Activated CD8-positive, alpha-beta memory T cell treated with anti-CD3 and anti-CD28 coated beads for 48 hours (primary cell): ENCODE measurements at places on chromosomes 3 and 15.

DNA sequence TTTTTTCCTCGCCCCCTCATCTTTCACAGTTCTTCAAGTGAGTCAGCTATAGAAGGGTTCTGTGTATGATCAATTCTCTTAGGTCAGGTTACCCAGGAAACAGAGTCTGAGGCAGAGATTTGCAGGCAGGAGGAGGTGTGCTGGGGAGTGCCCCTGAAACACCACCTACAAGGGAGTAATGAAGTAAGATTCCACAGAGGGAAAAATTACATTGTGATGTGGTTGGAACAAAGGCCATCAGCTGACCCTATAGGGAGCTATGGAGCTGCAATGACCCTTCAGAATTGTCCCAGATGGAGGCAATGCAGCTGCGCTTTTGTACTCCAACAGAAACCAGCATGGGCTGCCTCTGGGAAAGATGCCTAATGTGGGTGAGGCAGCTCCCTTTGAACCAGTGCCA, 142.2 kb upstream of the CNTN3 start:
- no peak for DNase-seq

GRCh38 chr3:86047161-86047560, 943.8 kb downstream of the VGLL3 start:
- DNase-seq: no peak

DNA sequence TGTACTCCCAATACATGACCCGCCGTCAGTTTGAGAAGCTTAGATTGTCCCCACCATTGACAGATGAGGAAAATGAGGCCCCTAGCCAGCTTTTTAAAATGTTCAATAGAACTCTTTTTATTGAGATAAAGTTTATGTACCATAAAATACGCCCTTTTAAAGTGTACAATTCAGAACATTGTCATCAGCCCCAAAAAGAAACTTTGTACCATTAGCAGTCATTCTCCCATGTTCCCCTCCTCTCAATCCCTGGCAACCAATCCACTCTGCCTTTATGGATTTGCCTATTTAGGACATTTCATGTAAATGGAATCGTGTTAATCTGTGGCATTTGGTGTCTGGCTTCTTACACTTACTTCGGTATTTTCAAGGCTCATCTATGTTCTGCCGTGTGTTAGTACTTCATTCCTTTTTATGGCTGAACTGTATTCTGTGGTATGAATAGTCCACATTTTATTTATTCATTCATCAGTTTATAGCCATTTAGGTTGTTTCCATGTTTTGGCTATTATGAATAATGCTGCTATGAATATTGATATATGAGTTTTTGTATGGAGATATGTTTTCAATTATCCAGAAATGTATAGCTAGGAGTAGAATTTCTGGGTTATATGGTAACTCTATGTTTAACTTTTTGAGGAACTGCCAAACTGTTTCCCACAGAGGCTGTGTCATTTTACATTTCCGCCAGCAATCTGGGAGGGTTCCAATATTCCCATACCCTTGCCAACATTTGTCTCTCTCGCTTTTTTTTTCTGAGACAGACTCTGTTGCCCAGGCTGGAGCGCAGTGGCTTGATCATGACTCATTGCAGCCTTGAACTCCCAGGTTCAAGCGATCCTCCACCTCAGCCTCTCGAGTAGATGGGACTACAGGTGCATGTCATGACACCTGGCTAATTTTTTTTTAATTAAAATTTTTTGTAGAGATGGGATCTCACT, 15.3 kb upstream of the PTPN23 start:
- no peak for DNase-seq

DNA sequence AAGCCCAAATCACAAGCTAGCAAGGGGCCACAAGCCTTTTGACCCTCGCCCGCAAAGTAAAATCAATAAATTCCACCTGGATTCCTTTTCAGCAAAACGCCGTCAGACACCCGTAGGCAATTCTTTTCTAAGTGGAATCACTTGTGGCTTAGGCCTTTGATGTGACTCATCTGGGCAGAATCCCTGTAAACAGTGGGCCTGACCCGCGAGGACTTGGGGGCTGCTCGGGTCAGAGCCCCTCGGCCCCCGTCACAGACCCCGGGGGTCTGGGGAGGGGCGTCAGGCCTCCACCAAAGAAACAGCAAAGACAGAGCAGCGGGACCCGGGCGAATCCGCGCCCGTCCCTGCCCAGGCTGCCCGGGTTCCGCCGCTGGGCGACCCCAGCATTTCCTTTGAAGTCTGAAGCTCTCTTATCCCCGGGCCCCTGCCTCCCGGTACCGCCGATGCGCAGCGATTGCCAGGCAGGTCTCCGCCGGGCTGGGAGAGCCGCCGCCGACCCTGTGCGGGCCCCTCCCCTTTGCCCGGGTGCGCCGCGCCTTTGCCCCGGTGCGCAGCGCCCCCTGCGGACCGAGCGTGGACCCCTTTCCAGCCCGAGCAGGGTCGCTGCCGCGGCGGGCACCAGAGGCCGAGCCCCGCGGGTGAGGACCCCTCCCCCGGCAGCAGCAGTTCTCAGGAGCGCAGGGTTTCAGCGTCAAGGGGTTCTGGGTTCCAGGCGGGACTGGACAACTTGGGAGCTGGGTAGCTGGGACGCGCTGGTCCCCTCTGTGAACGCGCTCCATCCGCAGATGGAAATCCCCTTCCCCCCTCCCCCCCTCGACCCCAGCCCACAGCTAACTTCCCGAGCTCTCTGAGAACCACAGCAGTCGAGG, 178.3 kb downstream of the UACA start:
- peak; percentile 21 for DNase-seq

GRCh38 chr15:26178640-26179220, 315.6 kb upstream of the ATP10A start:
- no peak for DNase-seq

DNA sequence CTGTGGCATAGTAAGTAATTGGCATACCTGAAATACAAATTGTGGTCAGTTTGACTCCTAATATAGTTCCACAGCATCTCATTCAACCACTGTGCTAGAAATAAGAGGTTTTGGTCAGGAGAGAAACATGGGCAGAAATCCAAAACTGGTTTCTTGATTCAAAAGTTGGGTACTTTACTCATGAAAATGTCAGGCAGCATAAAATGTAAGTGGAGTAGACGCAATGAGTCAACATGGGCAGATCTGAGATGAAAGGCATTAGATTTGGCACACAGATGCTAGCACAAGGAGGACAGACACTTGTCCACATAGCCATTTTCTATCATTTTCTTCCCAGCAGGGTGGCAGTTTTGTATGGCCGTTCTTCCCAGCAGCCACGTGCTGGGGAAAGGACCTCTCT, 255.8 kb upstream of the CDIN1 start:
- no peak for DNase-seq

DNA sequence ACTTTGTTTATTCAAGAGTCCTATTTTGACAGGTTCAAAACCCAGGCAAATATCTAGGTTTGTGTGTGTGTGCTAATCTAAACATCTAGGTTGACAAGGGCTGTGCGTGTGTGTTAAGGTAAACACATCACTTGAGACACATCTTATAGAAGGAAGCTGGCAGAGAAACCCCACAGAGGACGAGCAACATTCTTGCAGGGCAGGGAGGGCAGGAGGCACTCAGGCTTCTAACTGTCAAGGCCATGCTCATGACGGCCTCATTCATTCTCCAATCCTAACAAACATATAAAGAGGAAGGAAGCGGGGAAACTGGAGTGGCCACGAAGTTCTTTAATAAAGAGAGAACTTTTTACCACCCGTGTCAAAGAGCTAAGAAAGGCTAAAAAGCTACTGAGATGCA, 43.4 kb downstream of the SLCO2A1 start:
- no peak for DNase-seq

- no peak for DNase-seq
Measured at GRCh38 chr15:63371297-63371918, 10.2 kb downstream of the CA12 start.

DNA sequence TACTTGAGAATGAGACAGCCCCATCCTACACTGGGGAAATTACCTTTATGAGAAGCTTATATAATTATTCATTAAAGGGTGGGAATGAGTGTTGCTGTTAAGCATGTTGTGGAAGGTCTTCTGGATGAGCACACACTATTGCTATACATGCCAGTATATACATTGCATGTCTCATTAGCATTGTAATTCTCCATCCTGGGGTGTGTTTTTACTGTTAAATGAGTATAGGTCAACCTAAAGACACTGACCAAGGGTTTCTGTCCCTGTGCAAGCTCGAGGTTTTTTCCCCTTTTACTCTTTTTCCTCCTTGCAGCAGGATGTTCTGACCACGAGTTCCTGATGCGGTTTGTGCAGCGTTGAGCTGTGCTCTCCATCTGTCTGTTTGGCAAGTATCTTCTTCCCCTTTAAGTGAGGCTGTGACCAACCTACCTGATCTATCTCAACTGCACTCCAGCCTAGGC, 7.2 kb upstream of the IVD start:
- no peak for DNase-seq

- DNase-seq: no peak
Measured at GRCh38 chr15:31324806-31325594, 1.6 kb upstream of the KLF13 start.

GRCh38 chr3:63479661-63480035, 172.8 kb upstream of the SNTN start:
- DNase-seq: no peak

GRCh38 chr3:69865925-69866679, 126.8 kb downstream of the MITF start:
- no peak for DNase-seq

DNA sequence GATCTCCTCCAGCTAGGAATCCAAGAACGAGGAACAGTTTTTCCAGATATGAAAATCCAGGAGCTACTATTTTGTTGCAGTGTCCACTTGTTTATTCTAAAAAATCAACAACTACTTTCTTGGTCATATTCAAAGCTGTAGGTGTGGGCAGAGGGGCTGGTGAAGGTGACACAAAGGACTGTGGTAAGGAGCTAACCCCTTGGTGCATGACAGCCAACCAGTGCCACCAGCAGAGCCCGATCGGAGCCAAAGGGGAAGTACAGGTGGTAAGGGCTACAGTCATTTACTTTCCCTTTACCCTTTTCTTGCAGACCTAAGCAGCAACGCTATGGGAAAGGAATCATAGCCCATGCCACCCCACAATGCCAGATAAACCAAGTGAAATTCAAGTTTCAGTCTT, 30.7 kb downstream of the PLA1A start:
- no peak for DNase-seq

GRCh38 chr3:31999907-32000439, 18.4 kb downstream of the ZNF860 start:
- no peak for DNase-seq

DNA sequence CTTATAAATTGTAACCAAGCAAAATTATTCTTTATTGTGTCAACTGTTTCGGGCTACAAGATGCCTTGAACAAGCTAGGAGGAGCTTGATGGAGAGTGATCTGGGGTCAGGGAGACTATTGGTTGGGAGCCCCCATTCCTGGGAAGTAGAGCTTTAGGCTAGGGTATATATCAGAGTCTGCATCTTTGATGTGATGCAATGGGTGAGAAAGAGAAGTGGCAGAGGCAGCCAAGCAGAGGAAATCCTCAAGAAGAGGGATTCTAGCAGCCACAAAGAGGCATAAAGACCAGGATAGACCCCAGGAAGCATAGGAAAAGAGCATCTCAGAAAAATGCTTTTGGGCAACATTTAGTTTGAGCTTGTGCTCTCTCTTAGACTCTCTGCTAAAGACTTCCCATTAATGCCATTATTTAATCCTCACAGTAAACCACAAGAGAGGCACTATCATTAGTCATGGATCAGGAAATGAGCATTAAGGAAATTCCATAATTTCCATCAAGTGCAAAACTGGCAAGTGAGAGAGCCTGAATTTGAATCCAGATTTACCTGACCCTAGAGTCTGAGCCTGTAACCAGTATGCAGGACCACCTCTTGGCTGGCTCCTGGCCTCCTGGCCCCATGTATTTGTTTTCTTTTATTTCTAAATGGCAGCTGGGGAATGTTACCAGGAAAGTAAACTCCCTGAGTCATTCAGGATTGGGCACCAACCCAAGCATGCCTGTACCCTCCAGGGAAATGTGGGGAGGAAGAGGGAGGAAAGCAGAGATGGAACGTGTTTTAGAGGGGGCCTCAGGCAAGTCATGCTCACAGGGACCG, 118.7 kb downstream of the RPL22L1 start:
- DNase-seq: no peak

GRCh38 chr15:31214864-31215489, 111.7 kb upstream of the KLF13 start:
- DNase-seq: no peak

DNA sequence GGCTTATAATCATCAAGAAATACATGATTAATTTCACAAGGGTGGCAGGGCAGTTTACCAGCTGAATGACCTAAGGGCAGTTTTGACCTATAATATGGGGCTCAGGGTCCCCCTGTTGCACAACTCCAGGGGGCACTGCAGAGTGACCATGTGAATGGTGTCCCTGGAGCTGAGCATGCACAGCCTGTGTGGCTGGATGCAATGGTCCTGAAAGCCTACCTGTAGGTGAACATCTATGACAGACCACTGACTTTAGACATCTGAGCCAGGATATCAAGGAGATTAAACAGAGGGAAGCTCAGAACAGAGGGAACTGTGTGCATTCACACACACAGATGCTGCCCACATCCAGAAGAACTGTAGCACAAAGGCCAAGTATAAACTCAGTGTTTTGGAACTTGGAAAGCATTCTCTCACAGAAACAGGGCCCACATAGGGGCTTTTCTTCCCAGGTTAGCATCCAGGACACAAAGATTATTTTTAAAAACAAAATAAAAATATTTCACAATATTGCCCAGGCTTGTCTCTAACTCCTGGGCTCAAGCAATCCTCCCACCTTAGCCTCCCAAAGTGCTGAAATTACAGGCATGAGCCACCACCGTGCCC, 7.8 kb upstream of the SLC6A11 start:
- DNase-seq: no peak

DNA sequence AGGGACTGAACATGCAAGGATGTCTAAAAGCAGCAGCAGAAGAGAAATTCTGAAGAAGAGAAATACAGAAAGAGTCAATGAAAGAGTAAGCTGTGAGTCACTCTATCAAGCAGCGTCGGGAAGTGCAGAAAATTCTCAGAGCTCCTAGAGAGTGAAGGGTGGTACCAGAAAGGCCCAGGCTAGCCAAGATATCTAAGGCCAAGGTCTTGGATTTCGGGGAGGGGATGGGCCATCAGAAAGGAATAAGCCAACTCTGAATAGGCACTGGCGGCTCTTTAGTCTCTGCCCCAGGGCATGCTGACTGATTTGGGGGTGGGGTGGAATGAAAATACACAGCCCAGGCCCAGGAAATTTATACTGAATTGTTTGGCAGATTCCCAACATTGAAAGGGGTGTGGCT, 70.8 kb downstream of the GPR156 start:
- DNase-seq: no peak

GRCh38 chr3:112604536-112604935, 36.4 kb downstream of the CCDC80 start:
- DNase-seq: no peak

DNA sequence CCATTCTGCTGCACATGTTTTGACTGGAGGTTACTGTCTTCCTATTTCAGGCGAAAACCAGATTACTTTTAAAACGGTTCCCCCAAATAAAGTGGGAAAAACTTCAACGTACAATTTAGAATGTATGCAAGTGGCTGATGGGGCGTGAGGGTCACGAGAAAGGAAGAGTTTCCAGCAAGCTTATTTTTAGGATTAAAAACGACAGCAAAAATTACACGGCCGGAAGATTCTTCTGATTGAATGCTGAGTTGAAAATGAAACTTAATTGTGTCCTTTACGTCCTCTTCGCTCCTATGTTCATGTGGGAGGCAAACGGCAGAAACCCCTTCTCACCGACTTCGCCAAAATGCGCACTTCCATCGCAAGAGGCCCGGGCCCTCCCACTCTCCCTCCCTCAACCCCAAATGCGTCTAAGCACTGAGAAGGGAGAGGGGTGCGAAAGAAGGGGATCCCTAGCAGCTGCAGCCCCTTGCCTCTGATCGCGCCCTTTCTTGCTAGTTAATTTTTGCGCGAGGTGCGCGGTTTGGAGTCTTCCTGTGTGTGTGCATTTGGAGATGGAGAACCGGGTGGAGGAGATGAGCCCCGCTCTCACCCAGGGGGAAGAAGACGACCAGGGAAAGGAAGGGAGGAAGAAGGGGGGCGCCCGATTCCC, 656 bp downstream of the CD47 start:
- peak; percentile 51 for DNase-seq
